Right renal cortex interstitium (tissue), 3 donors: ENCODE measurements at places on chromosomes 5 and 9. TPM values are rescaled to one million over a fixed set of nuclear protein-coding genes. Genes with fewer than 3 reads are reported as not detected.

- no peak for DNase-seq
Observed at GRCh38 chr9:134957165-134957944, 39.6 kb upstream of the FCN1 start.

DNA sequence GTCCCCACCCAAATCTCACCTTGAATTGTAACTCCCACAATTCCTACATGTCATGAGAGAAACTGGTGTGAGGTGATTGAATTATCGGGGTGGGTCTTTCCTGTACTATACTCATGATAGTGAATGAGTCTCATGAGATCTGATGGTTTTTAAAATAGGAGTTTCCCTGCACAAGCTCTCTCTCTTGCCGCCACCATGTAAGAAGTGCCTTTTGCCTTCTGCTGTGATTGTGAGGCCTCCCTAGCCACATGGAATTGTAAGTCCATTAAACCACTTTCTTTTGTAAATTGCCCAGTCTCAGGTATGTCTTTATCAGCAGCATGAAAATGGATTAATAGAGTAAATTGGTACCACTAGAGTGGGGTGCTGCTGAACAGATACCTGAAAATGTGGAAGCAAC, 140.9 kb downstream of the ARHGEF28 start:
- DNase-seq, result no peak

EXOC3 gene
- 55.6 TPM for polyA plus RNA-seq

GRCh38 chr5:81164476-81164875, 68.6 kb upstream of the CKMT2 start:
- no peak for DNase-seq

AJM1 gene
- polyA plus RNA-seq, result 0.54 TPM

GRCh38 chr5:31502506-31502905, 29.4 kb downstream of the DROSHA start:
- no peak for DNase-seq

GRCh38 chr9:136629879-136630661, 32.6 kb upstream of the EGFL7 start:
- DNase-seq, result no peak

LCN10 gene
- polyA plus RNA-seq, result 1.2 TPM

DNA sequence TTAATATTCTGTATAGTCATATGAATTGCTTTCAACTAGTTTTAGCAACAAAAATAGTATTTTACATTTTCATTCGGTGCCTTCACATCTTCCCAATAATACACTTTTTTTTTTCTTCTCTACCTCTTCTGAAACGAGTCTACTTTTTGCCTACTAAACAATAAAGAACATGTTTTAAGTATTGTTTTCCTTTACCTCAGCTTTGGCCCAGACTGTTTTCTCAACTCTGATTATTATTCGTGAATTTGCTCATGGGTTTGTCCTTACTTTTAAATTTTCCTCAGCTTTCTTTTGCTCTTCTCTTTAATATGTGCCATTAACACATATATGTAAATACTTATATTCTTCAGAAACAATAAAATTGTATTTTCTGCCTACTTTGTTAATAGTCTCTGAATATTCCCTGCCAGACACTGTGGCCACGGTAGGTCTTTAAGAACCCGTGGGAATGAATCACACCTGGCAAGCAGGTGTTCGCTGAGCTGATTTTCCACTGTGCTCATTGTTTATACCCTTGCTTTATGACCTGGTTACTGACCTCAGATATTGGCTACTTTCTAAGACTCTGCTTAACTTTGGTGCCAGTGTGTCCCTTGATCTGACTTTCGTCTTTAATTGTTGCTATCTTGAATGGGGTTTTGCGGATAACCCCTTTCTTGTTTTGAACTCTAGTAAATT, 49.1 kb downstream of the FAM170A start:
- DNase-seq, result no peak

MAST4 gene
- polyA plus RNA-seq, result 12.5 TPM

DNA sequence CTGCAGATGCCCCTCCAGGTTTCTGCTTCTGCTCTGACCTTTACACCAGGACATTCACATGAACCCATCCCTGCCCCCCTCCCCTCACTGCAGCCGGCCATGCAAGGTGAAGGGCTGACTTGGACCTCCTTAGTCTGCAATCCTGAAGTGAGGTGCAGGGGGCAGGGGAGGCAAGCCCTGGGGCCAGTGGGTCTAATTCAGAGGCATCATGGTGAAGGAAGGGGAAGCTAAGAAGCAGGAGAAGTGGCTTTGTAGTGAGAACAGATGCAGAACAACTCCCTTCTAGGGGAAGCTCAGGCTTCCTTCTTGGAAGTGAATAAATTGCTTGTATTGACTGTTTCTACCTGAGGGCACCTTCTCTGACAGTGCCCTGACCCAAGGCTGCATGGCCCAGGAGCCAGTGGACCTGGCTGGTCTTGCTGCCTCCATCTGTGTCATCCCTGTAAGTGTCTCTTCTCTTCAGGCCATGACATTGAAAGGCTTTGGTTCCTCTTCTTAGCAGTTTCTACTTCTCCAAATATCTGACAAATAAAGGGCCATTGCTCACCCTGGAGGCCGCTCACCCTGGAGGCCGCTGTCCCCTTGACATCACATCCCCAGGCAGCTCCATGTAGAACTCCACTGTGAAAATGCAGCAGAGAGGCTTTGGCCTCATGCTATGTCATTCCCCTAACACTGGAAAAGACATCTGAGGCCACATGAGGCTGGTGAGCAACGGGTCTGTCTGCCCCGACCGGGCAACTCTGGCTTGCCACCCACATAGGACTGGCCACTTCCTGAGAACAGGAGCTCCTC, 55.3 kb downstream of the GADD45G start:
- no peak for DNase-seq

DNA sequence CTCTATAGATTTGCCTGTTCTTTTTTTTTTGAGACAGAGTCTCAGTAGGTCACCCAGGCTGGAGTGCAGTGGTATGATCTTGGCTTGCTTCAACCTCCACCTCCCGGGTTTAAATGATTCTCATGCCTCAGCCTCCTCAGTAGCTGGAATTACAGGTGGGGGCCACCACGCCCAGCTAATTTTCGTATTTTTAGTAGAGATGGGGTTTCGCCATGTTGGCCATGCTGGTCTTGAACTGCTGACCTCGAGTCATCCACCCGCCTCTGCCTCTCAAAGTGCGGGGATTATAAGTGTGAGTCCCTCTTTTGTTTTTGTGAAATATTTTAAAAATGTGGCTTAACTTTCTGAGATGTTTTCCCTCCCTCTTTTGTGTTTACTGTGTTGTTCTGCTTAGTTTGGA, 29.2 kb downstream of the HSPA4 start:
- DNase-seq, result no peak

IFNK gene
- polyA plus RNA-seq, result not detected
